Stimulated activated CD8-positive, alpha-beta memory T cell treated with anti-CD3 and anti-CD28 coated beads, Interleukin-12 subunit alpha, Interleukin-12 subunit beta, amount 100 ng/mL, for 4 hours (primary cell): ENCODE measurements at places on chromosomes 4 and X.

- DNase-seq, result no peak
These were observed 18.3 kb upstream of the PRDM8 start for GRCh38 chr4:80178964-80179363.

DNA sequence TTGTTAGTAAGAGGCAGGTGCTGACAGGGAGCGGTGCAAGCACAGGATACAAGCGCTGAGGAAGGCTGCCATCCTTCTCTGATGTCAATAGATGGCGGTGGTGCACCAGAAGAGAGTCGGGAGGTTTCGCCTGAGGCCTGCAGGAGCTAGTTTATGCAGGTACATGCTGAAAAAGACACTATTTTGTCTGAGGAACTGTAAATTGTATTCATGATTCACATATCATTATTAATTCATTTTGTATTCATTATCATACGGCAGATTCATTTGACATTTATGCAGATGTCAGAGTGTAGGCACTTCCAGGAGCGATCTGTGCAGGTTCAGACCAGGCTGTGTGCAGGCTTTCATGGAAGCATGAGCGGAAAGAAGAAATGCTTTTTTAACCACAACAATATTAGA lies 824.0 kb downstream of the STIM2 start:
- DNase-seq, result no peak

DNA sequence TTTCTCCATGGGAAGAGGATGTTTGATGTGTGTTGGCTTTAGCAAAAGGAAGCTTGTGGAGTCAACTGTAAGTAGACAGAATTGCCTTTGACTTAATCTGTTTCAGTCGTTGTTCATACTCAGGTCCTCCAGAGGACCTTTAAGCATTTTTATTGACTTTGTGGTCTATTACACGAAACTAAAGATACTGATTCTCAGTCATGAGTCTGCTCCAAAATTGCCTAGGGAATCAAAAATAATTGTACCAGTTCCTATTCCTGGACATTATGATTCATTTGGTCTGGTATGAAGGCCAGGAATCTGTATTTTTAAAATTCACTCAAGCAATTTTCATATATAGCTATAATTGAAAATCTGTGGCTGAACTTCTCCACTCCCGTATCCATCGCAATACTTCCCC lies 38.6 kb downstream of the AR start:
- no peak for DNase-seq

DNA sequence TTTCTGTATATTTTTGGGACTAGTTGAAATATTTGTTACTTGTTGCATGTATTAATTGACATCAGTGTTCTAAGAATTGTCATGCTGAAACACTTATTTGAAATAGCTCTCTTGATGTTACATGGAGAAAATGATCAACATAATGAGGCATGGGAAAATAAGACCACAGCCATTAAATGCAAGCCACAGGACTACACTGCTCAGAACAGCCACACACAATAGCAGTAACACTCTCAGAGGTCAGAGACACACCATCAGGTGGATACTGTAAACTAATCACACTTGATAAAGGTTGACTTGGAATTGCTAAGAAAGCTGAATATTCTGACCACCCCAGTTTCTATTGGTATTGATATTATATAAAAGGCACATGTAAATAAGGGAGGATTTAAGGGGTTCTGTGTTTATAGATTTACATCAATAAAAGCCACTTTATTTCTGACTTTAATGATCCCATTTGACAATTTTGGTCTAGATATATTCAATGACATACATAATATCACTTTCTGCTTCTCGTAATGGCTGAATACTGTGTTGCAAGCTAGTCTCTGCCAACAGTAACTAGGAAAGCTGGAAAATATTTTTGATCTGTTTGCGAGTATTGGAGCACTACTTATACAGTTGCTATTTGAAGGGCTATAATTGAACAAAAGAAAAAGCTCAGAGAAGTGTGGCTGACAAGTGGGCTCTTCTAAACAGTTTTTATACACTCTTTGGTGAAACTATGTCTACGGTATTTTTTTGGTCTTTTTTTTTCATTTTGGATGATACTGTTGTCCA lies 876.5 kb upstream of the INTU start:
- no peak for DNase-seq

GRCh38 chr4:150972592-150972991 lies 42.5 kb downstream of the LRBA start:
- no peak for DNase-seq

- DNase-seq, result no peak
These were observed 80.3 kb upstream of the DCLK2 start for GRCh38 chr4:149997881-149998421.
